ENCODE measurements at places on chromosomes 6 and 20. TPM values are rescaled to one million over a fixed set of nuclear protein-coding genes. Genes with fewer than 3 reads are reported as not detected.

- H3K4me1 ChIP-seq: no peaks in the 10 kb centered on the region
- DNase-seq: no peak
- H3K4me3 ChIP-seq: no peak overlapping the region
These were observed 759 bp downstream of the CRISP3 start for GRCh38 chr6:49743429-49743828.

DNA sequence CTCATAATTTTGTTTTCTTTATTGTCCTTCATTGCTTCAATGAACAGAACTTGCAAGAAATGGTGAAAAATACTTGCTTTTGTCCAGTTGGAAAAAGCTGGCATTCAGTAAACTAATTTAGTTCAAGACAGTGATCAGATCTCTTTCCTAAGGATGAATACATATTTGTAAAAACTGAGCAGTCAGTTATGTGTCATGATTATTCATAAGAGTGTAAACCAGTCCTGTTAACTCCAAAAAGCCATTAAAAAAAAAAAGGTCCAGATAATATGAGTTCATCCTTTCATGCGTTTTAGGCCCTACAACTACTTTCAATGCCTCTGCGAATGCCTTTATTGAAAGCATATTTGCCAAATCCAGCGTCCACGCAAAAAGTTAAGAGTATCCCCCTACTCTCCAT, 609 bp downstream of the PGM3 start:
- peaks cover 27% of the 10 kb centered on the region for H3K4me1 ChIP-seq
- H3K4me3 ChIP-seq: peak overlapping the region; percentile 99
- no peaks in the 10 kb centered on the region for H3K27me3 ChIP-seq
- peaks cover 33% of the 10 kb centered on the region for H3K36me3 ChIP-seq

DNA sequence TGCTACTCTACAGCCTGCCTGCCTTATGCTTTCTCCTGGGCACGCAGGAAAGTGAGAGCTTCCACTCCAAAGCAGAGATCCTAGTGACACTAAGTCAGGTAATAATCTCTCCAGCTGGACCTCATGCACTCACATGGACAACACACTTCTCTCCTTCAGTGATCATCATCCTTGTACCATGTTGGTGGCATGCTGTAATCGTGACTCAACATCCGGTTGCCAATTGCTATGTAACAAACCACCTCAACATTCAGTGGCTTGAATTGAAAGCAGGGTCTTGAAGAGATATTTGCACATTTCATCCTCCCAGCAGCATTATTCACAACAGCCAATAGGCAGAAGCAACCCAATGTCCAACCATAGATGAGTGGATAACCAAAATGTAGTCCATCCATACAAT, 40.3 kb upstream of the PPP1R3G start:
- no peaks in the 10 kb centered on the region for H3K4me1 ChIP-seq
- no peak overlapping the region for H3K4me3 ChIP-seq
- H3K27me3 ChIP-seq: no peaks in the 10 kb centered on the region
- no peaks in the 10 kb centered on the region for H3K36me3 ChIP-seq

DNA sequence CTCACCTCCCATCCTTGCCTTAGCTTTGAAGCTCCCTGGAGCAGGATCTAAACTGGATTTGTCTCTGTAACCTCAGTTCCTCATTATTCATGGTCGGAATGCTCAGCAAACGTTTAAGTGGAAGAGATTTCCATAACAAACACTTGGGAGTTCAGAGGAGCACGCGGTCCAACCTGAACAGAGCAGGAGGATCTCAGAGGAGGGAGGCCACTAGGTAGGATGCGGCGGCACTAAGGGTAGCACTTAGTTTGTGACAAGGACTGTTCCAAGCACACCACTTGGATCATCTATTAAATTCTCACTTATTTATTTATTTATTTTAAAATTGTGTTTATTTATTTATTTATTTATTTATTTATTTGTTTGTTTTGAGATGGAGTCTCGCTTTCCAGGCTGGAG, 13.3 kb upstream of the CCN5 start:
- H3K27ac ChIP-seq: no peak overlapping the region
- no peak for DNase-seq
- H3K36me3 ChIP-seq: no peaks in the 10 kb centered on the region

DNA sequence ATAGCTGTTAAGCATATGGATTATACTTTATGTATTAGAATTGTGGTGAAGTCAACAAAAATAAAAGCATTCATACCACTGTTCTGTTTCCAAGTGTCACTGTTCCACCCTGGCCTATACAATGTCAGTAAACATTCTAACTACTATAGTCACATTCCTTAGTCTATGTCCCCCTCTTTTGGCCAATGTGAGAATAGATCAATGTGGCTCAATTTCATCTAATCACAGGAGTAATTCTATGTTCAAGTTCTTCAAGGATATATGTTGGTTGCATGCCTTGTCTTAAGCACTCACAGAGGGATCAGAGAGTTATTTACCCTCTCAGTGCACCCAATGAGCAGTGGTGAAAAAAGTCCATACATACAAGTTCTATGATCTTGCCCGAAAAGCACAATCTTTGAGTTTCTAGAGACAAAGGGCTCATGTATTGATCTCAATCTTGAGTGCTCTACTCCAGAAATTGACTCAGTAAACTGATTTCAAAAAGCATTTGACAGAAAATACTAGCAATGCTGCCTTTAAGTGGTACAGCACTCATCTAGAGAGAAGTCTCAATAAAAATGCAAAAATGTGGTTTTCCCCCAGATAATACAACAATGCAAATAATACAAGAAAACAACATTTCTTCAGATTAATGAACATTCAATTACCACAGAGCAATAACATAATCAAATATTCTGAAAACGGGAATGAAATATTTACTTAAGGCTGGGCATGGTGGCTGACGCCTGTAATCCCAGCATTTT, 16.5 kb downstream of the SMLR1 start:
- H3K27ac ChIP-seq: no peak overlapping the region
- no peak overlapping the region for H3K4me3 ChIP-seq
- H3K27me3 ChIP-seq: no peaks in the 10 kb centered on the region

DNA sequence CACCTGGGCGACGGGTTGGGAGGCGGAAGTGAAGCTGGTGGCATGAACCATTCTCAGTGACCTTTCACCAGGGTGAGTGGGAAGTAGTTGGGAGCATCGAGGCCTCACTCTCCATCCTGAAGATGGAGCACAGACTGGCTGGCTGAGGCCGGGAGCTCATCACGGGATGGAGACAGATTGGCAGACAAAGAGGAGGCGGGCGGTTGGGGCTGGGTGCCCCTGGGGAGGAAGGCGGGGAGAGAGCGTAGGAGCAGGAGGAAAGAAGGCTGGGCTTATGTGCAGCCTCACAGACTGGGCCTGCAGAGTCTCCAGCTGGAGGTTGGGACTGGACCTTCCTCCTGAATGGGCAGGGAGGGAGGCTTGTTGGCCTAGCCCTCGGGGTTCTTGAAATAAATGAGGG, 44.2 kb upstream of the SCRT2 start:
- H3K4me3 ChIP-seq: no peak overlapping the region
- no peak for DNase-seq
- H3K27me3 ChIP-seq: peaks cover 26% of the 10 kb centered on the region

GRCh38 chr6:105204331-105204730, 24.5 kb upstream of the POPDC3 start:
- H3K27ac ChIP-seq: no peak overlapping the region
- H3K4me1 ChIP-seq: no peaks in the 10 kb centered on the region
- no peak overlapping the region for H3K4me3 ChIP-seq

DNA sequence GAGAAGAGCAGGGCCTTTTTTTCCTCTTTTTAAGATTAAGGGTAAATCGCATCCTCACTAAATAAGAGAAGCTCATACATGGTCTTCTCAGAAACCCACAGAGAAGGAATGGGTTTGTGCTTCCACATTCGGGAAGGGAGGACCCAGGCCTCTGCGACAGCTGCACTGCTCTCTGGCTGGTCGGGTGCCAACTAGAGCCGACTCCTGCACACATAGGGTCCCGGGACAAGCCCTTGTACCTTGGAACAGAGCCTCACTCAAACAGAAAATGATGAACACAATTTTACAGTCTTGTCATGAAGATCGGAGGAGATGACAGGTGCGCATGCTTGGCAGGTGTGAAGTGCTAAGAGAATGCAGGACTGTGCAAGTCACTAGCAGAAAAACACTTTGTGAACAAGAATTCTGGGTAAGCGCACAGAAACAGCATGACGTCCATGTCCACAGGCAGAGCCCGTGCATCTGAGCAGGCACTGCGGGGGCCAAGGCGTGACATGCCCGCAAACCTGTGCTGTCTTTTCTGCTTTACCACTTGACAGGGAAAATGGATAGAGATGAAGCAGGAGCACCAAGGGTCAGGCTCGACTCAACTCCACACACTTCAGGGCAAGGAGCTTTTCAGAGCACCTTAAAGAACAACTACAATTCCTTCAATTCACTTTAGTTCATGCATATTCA, 101.0 kb upstream of the MPC1 start:
- H3K4me3 ChIP-seq: no peak overlapping the region
- H3K27me3 ChIP-seq: no peaks in the 10 kb centered on the region
- H3K27ac ChIP-seq: no peak overlapping the region
- H3K36me3 ChIP-seq: peaks cover 80% of the 10 kb centered on the region
- DNase-seq: no peak

- no peak for DNase-seq
- peaks cover 81% of the 10 kb centered on the region for H3K27me3 ChIP-seq
- H3K36me3 ChIP-seq: no peaks in the 10 kb centered on the region
- H3K4me3 ChIP-seq: no peak overlapping the region
These were observed 27.8 kb downstream of the PRSS16 start for GRCh38 chr6:27275025-27275956.

GRCh38 chr6:21033575-21034026, 499.3 kb downstream of the CDKAL1 start:
- H3K4me3 ChIP-seq: no peak overlapping the region
- no peaks in the 10 kb centered on the region for H3K4me1 ChIP-seq
- no peaks in the 10 kb centered on the region for H3K27me3 ChIP-seq
- H3K27ac ChIP-seq: no peak overlapping the region
- no peak for DNase-seq

- H3K4me3 ChIP-seq: no peak overlapping the region
- H3K4me1 ChIP-seq: peaks cover 25% of the 10 kb centered on the region
- DNase-seq: no peak
- H3K36me3 ChIP-seq: peaks cover 5% of the 10 kb centered on the region
- H3K27ac ChIP-seq: no peak overlapping the region
These were observed 67.2 kb downstream of the RPP40 start for GRCh38 chr6:4936681-4937041.

DNA sequence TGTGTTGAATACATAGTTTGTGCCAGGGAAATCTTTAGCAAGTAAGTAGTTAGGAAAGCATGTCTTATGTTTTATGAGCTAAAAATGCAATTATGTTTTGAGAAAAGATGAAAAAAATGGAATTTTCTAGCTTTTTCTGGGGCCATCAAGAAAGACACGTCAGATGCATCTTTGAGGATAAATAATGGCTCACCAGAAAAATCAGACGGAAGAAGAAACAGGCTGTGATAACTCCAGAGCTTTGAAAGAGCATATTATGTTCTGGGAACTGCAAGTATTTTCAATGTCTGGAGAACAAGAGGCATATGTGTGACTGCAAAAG, 173.7 kb downstream of the CLVS2 start:
- H3K36me3 ChIP-seq: no peaks in the 10 kb centered on the region
- no peak overlapping the region for H3K27ac ChIP-seq
- no peaks in the 10 kb centered on the region for H3K27me3 ChIP-seq
- H3K4me3 ChIP-seq: no peak overlapping the region
- no peak for DNase-seq

DNA sequence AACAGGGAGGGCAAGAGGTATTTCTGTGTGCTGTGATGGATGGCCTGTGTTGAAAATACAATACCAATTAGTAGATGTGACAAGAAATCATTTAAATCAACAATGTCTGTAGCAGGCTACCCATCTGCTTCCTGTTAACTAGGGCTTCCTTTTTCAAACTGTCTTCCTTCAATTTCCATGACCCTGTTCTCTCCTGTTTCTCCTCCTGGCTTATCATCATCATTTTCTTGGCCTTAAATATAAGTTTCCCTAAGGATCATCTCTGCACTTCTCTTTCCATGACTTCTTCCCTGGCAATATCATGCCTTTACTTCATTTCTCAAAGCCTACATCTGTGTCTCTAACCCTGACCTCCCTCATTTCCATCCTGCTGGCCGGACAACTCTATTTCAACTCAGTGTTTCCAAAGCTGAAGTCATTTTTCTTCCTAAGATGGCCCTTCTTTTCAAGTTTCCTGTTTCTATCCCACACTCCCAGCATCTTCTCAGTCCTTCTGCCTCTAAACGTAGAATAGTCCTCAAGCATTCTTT, 18.2 kb downstream of the ZC2HC1B start:
- no peak overlapping the region for H3K27ac ChIP-seq
- no peaks in the 10 kb centered on the region for H3K27me3 ChIP-seq
- H3K4me3 ChIP-seq: no peak overlapping the region
- DNase-seq: no peak

DNA sequence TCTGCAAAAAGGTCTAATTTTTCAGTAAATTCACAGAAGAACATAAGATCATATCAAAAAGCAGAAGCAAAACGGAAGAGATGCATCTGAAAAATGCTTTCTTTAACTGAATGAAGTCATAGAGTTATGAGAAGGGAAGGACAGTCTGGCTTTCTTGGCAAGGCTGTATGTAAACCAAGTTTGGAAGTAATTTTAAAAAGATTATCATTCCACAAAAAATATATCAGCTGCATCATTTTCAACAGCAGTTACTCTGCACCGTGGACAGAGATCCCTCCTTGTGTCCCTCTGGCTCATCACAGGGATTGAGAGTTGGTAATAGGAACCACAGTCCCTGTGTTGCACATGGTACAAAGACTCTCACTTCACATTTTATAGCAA, 258.5 kb downstream of the HIVEP2 start:
- H3K27me3 ChIP-seq: no peaks in the 10 kb centered on the region
- H3K4me1 ChIP-seq: no peaks in the 10 kb centered on the region
- H3K4me3 ChIP-seq: no peak overlapping the region
- H3K36me3 ChIP-seq: no peaks in the 10 kb centered on the region
- no peak for DNase-seq
- H3K27ac ChIP-seq: no peak overlapping the region

DNA sequence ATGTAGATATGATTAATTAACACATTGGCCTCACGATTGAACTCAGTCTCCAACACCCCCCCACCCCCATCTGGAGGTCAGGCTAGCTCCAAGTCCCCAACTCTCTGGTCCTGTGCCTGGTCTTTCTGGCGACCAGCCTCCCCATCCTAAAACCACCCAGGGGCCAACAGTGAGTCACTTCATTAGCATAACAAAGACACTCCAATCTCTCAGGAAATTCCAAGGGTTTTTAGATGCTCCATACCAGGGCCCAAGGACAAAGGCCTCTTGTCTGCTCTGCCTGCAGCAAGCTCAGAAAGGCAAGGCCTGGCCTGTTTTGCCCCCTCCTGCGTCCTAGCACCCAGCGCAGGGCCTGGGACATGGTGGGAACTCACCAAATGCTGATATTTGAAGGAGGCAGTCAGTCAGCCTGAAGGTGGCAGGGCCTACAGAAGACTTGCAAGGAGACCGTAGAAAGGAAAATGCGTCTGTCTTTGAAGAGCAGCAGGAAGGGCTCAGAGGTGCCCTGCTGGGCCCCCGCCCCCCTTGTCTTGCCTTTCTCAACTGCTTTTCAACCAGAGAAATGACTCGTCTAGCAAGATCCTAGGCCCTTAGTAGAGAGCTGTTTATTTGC, 184.7 kb downstream of the CDH4 start:
- H3K27me3 ChIP-seq: peaks cover 37% of the 10 kb centered on the region
- no peaks in the 10 kb centered on the region for H3K36me3 ChIP-seq
- H3K27ac ChIP-seq: no peak overlapping the region
- no peaks in the 10 kb centered on the region for H3K4me1 ChIP-seq
- no peak for DNase-seq
- H3K4me3 ChIP-seq: no peak overlapping the region

Gene MUC21
- total RNA-seq: 3.8 TPM

Gene PRL
- not detected for total RNA-seq

Gene REPS1
- 39.1 TPM for total RNA-seq

Gene TMEM14C
- 81.9 TPM for total RNA-seq

Gene CLPSL1
- not detected for total RNA-seq

Gene OR12D3
- not detected for total RNA-seq

Gene RGS17
- total RNA-seq: 0.59 TPM

Gene GMNN
- total RNA-seq: 11.1 TPM
